Stomach (tissue), 19 donors: ENCODE measurements at places on chromosomes 13 and 19. TPM values are rescaled to one million over a fixed set of nuclear protein-coding genes. Genes with fewer than 3 reads are reported as not detected.
A peak's percentile ranks its signal among the peaks of the same experiment; 100 is the strongest.

GRCh38 chr19:56076498-56076897, 44.6 kb downstream of the ZNF787 start:
- H3K4me3 ChIP-seq = no peak overlapping the region
- H3K27me3 ChIP-seq = no peaks in the 10 kb centered on the region

DNA sequence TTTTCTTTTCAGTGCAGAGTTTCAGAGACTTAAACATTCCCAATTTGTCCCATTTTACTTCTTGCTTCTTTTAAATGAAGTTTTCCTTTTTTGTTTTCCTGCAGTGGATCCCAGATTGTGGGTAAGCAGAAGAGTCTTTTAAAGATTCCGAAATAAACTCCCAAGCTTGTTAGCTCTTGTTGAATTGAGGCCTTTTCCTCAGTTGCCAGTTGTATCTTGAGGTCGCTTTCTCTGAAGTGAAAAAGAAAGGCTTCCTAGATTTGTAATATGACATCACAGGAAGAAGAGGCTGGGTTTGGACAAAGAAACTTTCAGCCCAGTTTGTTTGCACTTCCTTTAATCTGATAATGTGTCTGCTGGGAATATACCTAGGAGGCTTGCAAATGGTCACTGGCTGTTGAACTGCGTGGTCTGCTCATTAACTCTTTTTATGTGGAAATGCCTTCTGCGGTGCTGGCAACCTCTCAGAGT, at the start of gene LPAR6:
TSS of gene LPAR6 (minus strand) at position 233 of the 471 bp plus-strand sequence. CDS start 690 bp downstream, outside the sequence.
- H3K27ac ChIP-seq = peak within 1 kb of the TSS; percentile 86
- H3K36me3 ChIP-seq = peaks cover 7% of the 10 kb centered on the region
- H3K4me1 ChIP-seq = peaks cover 24% of the 10 kb centered on the region
- H3K27me3 ChIP-seq = no peaks in the 10 kb centered on the region

DNA sequence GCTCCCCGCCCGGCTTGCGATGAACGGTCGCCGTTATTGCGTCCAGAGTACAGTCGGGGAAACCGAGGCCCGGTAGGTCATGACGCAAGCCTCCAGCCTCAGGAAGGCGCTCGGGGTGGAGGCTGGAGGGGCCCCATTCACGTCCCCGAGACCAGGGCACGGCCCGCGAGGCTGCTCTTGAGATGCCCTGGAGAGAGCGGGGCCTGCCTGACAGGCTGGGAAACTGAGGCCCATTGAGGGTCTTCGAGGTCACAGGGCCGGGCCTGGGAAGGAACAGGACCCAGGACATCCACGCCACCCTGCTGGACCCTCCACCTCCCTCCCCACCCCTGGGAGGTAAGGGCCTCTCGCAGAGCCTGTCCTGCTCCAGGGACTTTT, 367 bp downstream of the NDUFS7 start:
- peaks cover 48% of the 10 kb centered on the region for H3K4me1 ChIP-seq
- H3K27ac ChIP-seq = peak overlapping the region; percentile 91
- H3K36me3 ChIP-seq = peaks cover 26% of the 10 kb centered on the region
- H3K4me3 ChIP-seq = peak overlapping the region; percentile 96
- no peaks in the 10 kb centered on the region for H3K27me3 ChIP-seq
- no peak for DNase-seq

- no peaks in the 10 kb centered on the region for H3K27me3 ChIP-seq
- peaks cover 34% of the 10 kb centered on the region for H3K4me1 ChIP-seq
- no peak overlapping the region for H3K27ac ChIP-seq
- no peak for DNase-seq
- no peaks in the 10 kb centered on the region for H3K36me3 ChIP-seq
- no peak overlapping the region for H3K4me3 ChIP-seq
Measured at GRCh38 chr19:2699413-2700140, 2.9 kb downstream of the GNG7 start.

PSG7 gene
- not detected for total RNA-seq

SHD gene
- total RNA-seq = not detected
